NCI-H1105 treated with DMSO at 0.1 percent for 48 hours (cell line): ENCODE measurements at places on chromosomes 12 and 14.

- DNase-seq = no peak
Observed at GRCh38 chr14:56292970-56293369, 174.8 kb downstream of the PELI2 start.

- no peak for DNase-seq
Observed at GRCh38 chr12:88225776-88226175, 83.7 kb downstream of the TMTC3 start.

- no peak for DNase-seq
Observed at GRCh38 chr14:82595466-82595865, 1061.8 kb upstream of the SEL1L start.

DNA sequence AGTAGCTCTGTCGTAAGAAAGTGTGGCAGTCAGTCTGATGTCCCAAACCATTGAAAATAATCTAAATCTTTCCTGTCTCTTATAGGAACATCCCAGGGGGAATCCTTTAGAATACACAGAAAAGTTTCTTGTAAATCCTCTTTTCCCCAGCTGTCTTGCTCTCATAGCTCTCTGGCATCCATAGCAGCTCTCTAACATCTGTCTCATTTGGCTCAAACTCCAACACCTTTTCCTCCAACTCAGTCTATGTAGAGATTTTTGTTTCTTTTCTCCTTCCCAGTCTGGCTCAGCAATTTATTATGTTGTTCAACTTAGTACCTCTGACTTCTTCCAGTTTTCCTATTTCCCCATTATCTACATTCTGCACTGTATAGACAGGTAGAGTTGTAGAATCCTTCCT lies 84.4 kb upstream of the NEDD1 start:
- no peak for DNase-seq

- DNase-seq = no peak
Observed at GRCh38 chr12:65492998-65493912, 214.8 kb downstream of the MSRB3 start.

GRCh38 chr12:8947737-8948136 lies 1.7 kb downstream of the M6PR start:
- no peak for DNase-seq

DNA sequence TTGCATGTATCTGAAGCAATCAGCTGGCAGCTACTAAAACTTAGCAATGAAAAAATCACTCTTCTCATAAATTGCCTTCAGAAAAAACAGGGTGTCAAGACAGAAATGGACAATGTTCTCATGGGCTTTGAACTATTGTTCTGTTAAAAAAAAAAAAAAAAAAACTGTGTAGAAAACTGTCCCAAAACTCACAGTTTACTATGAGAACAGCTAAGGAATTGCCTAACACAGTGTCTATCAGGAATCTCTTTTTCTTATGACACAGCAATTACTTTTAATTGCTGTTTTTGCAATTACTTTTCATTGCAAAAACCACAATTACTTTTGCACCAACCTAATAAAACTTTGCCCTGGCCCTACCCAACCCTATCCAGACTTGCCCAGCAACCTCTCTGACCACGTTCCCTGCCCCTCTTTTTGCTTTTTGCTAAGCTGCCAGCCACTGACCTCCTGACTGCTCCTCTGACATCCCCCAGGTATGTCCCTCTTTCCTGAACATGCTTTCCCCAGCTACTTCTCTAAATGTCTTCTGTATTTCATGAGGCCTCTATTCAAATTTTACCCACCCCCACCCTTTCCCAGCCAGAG lies 68.0 kb upstream of the SLCO1C1 start:
- no peak for DNase-seq

- no peak for DNase-seq
Observed at GRCh38 chr14:52918486-52918885, 32.4 kb downstream of the FERMT2 start.

DNA sequence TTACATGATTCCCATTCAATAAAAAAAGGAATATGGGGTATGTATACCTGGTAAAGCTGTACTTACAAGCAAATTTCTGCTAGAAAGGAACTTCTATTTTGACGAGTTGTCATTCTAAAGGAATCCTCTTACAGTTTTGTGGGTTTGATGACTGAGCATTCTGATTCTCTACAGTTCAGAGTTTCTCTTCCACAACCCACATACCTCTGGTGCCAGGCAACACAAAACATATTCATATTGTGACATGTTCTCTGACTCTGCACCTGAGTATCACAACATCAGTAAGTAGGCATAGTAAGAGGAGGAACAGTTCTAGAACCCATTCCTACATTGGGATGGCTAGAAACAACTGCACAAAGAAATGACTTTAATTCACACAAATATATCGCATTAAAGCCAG lies 636.6 kb downstream of the MED13L start:
- no peak for DNase-seq

- no peak for DNase-seq
Observed at GRCh38 chr12:46219877-46220655, 48.8 kb downstream of the SLC38A1 start.

DNA sequence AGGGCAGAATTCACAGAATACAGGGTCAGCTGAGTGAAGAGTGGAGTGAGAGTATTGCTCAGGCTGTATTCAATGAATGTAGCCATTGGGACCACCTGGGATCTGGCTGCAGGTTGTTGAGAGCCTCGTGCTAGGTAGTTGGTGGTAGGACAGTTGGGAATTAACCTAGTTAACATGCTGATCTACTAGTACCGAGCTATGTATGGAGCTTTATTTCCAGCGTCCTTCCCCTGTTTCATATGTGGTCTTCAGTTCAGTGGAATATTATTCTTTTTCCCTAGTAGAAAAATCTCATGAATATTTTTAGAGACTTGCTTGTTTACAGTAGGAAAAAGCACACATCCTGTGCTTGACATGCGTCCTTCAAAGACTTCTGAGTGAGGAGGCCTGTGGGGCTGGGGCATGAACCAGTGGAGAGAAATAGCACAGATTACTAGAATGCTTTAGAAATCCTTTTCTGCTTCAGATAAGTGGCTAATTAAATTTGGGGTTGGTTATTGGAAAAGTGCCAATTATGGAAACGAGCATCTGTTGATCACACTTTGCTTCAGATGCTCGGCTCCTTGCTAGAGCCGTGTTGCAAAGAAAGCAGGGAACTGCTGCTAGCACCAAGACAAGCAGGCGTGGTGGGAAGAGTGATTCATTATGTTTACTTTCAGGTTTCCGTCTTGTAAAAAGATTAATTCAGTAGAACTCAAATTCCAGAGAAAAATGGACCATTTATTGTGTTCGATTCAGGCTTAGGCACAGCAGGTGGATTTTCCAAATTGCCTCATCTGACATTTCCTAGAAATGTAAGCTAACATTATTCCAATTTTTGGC lies 53.6 kb downstream of the ARF6 start:
- DNase-seq = peak; percentile 96
